ENCODE measurements at places on chromosomes 2 and 18.

DNA sequence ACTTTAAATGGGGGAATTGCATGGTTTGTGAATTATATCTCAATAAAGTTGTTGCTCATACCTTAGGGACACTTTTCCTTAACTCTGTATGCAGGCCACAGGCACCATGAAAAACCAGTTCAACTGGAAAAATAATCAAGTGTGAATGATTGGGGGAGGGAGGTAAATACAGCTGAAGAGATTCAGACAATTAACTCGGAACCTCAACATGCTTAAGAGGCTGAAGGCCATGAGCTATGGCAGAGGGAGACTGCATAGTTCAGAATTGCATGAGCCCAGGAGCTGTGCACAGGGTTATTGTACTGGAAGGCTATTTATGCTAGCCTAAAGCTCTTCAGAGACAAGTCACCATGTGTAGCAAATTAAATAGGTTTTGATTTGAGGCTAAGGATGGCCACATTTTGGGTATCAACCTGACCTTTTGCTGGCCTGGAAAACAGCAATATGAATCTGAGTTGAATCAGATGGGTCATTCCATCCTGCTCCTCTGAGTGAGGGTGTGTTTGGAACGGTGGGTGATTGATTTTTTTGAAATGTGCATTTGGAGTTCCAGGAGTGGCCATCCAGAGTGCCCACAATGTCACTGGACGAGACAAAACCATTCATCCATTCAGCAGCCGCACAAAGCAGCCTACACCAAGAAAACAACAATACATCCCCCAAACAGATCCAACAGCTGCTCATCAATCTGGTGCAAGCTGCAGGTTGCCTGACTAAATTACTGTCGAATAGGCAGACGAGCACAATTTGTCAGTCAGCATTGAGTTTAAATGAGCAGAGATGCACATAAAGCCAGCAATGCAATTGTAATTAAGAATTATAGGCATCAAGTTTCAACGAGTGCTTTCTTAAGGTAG, 42.5 kb downstream of the HRH4 start:
- DNase-seq = no peak

- no peak for DNase-seq
Measured at GRCh38 chr2:68258851-68259250, 6.5 kb upstream of the PPP3R1 start.

- DNase-seq = no peak
Measured at GRCh38 chr2:2572393-2573204, 241.5 kb upstream of the MYT1L start.

DNA sequence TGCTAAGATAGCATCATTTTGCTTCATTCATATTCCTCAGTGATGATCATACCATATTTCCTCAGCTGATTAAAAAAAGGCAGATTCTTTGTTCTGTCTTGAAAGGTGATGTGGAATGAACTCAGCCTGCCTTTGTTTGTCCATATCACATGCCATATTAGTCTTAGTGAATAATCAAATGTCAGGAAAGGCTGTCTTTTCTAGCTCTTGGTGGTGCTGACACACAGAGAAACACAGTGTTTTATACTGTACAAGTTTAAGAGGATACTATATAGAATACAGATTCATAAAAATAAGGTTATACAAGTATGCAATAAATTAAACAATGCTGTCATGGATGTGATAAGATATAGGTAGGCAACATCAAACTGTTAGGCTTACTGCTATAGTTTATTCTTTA, 97.1 kb upstream of the FAM98A start:
- no peak for DNase-seq

- no peak for DNase-seq
Measured at GRCh38 chr2:239561446-239562001, 160.7 kb upstream of the HDAC4 start.

GRCh38 chr18:59961070-59961469, 61.3 kb downstream of the PMAIP1 start:
- no peak for DNase-seq

DNA sequence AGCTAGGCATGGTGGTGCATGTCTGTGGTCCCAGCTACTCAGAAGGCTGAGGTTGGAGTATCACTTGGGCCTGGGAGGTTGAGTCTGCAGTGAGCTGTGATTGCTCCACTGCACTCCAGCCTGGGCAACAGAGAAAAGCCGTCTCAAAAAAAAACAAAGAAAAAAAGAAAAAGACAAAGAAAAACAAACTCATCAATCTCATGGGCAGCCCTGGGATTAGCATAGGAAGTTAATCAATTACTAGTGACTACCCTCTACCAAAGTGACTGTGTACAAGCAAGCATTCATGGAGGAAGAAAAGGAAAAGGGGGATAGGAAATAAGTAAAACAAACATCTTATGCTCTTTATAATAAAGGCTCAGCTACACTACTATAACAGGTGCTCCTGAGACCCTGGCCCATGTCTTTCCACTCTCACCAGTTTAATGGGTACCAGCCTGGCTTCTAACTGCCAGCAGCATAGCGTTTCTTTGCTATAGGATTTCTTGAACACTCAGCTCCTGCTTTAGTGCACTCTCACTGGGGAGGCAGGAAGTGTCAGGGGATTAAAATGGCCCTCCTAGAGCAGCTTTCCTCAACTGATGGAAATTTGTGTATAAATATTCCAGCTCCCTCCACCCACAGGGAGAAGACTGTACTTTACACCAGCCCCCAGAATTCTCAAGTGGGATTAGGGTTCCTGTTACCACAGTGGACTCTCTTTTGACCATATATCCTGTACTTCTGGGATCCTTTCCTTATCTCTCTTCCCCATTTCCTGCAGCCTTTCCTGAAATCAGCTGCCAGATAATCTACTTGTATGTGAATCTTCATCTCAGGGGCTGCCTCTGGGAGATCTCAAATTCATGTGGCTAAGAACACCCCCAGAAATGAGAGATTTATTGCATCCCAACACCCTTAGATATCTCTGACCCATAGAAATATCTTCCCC, 91.3 kb upstream of the GLS start:
- no peak for DNase-seq

DNA sequence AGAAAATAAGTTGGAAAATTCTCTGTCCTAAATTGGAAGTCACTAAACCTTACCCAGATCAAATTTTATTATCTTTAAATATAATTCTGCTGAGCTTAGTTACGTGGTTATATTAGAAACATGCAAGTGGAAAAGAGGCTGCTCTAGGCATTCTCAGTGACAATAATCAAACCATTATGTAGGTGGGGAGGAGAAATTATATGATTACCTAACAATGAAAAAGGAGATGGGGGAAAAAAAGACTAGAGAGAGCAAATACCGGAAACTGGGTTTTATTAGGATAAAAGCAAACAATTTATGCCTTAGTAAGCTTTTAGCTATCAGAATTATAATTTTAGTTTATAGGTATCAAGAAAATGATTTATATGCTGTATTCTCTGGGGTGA, 53.2 kb downstream of the PHLPP1 start:
- no peak for DNase-seq

GRCh38 chr18:25145731-25146511, 206.0 kb downstream of the ZNF521 start:
- no peak for DNase-seq
